PC-3 (cell line): ENCODE measurements at places on chromosomes 16 and 17. TPM values are rescaled to one million over a fixed set of nuclear protein-coding genes. Genes with fewer than 3 reads are reported as not detected.
A peak's percentile ranks its signal among the peaks of the same experiment; 100 is the strongest.

DNA sequence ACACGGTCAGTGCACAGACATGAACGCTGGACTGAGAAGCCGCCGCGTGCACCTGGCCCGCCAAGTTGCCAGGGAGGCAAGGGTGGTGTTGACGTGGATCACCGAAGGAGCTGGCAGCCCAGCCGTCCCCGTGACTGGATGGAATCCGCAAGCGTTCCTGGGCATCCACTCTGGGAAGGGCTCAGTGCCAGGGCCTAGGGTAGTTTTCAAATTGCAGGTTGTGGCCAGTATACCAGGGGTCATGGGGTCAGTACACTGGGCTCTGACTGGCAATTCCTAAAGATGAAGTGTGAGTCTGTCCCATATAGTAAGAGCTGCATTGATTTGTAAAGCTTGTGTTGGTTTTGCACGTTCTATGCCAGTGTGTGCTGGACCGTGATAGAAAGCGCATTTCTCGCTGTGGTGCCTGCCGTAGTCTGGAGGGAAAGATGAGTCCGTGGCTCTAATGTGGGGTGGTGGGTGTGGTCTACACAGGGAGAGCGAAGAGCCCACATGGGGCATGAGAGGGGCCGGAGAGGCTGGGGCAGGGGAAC, 21.1 kb upstream of the METRNL start:
- DNase-seq, result no peak
- H3K36me3 ChIP-seq, result no peaks in the 10 kb centered on the region
- no peaks in the 10 kb centered on the region for H3K27me3 ChIP-seq
- H3K4me3 ChIP-seq, result no peak overlapping the region
- H3K4me1 ChIP-seq, result peaks cover 24% of the 10 kb centered on the region

- H3K27me3 ChIP-seq, result no peaks in the 10 kb centered on the region
- no peaks in the 10 kb centered on the region for H3K36me3 ChIP-seq
- peak; percentile 6 for DNase-seq
- no peak overlapping the region for H3K27ac ChIP-seq
- H3K4me3 ChIP-seq, result peak overlapping the region; percentile 44; the same call in 1 of the 2 replicates
Measured at GRCh38 chr17:35540589-35541404, 3.3 kb upstream of the SLFN12L start.

DNA sequence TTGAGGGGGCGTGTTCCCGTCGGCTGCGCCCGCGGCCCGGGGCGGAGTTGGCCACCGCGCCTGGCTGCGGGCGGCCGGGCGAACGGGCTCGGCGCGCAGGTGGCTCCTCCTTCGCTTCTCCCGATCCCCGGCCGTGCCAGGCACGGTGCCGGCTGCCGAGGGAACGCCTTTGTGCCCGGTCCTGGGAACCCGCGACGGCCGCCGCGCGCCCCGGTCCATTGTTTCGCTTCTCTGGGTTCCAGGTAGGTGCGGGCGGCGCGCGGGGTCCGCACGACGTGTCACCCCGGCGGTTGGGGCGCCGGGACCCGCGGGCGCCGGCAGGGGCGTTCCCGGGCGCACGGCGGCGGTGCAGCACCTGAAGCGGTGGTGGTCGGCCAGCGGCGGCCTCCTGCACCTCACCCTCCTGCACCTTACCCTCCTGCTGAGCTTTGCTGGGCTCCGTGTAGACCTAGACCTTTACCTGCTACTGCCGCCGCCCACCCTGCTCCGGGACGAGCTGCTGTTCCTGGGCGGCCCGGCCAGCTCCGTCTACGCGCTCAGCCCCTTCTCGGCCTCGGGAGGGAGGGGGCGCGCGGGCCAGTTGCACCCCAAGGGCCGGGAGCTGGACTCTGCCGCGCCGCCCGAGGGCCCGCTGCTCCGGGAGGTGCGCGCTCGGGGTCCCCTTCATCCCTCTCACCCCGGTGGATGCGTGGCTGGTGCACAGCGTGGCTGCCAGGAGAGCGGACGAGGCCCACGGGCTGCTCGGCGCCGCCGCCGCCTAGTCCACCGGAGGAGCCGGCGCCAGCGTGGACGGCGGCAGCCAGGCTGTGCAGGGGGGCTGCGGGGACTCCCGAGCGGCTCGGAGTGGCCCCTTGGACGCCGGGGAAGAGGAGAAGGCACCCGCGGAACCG, 99.9 kb downstream of the EFCAB13 start:
- H3K27me3 ChIP-seq, result no peaks in the 10 kb centered on the region
- peak overlapping the region; percentile 72 for H3K4me3 ChIP-seq
- no peak overlapping the region for H3K27ac ChIP-seq
- H3K36me3 ChIP-seq, result no peaks in the 10 kb centered on the region; the same call in 1 of the 2 replicates

- H3K4me1 ChIP-seq, result 0 out of 2 replicates have a peak, but pooled peaks cover 3% of the 10 kb centered on the region
- no peak overlapping the region for H3K4me3 ChIP-seq
- H3K27me3 ChIP-seq, result 0 out of 2 replicates have a peak, but pooled peaks cover 3% of the 10 kb centered on the region
- no peak overlapping the region for H3K27ac ChIP-seq
- H3K36me3 ChIP-seq, result no peaks in the 10 kb centered on the region
- DNase-seq, result no peak
Measured at GRCh38 chr16:55388131-55388862, 64.3 kb downstream of the IRX6 start.

DNA sequence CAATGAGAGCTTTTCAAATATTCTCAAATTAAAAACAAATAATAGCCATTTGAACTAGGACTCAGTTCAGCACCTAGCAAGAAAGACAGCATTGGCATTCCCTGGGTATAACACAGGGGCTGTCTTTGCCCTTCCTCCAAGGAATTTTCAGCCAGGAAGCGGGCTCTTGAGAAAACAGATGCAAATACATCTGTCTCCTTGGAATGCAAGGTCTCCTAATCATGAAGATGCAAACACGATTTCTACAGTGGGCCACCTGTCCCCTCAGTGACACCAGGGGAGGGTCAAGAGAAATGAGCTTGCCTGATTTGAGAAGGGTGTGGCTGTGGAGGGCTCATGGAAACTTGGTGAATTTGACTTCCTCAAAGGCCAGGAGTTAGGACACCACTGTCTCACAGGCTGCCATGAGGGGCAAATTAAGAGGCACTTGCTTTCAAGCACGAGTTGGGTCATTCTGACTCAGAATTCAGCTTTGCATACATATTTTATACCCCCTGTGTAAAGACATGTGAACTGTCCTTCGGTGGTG, 24.5 kb upstream of the SUPT4H1 start:
- H3K4me3 ChIP-seq, result no peak overlapping the region
- peak overlapping the region; percentile 2; the same call in 1 of the 2 replicates for H3K27ac ChIP-seq
- no peak for DNase-seq
- H3K36me3 ChIP-seq, result no peaks in the 10 kb centered on the region
- H3K4me1 ChIP-seq, result peaks cover 21% of the 10 kb centered on the region
- H3K27me3 ChIP-seq, result no peaks in the 10 kb centered on the region

DNA sequence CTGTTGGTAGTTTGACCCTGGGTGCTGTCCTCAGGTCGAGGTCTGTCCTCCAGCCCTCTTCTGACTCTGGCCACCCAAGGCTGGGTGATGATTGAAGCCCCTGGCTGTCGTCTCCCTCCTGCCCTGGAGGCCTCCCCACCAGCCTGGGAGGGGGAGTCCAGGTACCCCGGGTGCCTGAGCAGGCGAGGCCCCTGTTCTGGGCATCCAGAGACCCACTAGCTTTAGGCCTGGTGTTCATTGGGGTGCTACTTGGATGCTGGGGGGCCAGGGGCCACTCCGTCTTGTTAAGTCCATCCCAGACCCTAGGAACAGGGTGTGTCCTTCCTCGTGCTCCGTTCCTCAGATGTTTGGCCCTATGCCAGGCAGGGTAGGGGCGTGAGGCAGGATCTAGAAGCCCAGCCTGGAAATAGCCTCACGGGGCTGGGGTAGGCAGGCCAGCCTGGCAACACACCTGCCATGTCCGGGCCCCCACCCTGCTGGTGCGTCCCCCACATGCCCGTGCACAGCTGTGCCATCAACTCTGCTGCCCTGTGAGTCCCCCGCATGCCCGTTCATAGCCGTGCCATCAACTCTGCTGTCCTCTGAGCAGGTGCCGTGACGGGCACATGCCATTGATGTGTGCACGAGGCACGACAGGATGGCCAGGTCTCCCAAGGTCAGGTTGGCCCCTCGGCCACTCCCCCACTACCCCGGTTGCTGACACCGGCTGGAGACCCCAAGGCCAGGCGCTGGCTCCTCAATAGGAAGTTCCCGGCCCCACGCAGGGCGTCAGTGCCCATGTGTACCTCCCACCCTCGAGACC, 36.9 kb downstream of the GINS2 start:
- no peak overlapping the region for H3K27ac ChIP-seq
- H3K36me3 ChIP-seq, result peaks cover 6% of the 10 kb centered on the region; the same call in 1 of the 2 replicates
- H3K4me1 ChIP-seq, result peaks cover 5% of the 10 kb centered on the region; the same call in 1 of the 2 replicates

DNA sequence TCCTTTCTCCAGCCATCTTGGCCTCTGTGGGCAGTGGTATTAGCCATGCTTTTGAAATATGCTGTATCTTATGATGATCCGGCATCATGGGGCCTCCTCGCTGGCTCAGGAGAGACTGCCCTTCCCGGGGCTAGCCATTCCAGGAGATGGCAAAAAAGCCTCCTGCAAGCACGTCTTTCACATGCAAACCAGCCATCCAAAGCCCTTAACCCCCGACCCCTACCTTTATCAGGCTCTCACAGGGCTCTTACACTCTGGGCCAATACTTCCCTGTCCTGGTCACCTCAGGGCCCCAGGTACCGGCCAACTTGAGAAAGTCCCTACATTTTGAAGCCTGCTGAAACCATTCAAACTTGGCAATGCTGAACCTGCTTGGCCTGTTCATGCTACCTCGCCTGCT, 36.4 kb downstream of the MYH13 start:
- DNase-seq, result no peak
- no peak overlapping the region for H3K4me3 ChIP-seq
- no peaks in the 10 kb centered on the region for H3K27me3 ChIP-seq
- no peak overlapping the region for H3K27ac ChIP-seq

DNA sequence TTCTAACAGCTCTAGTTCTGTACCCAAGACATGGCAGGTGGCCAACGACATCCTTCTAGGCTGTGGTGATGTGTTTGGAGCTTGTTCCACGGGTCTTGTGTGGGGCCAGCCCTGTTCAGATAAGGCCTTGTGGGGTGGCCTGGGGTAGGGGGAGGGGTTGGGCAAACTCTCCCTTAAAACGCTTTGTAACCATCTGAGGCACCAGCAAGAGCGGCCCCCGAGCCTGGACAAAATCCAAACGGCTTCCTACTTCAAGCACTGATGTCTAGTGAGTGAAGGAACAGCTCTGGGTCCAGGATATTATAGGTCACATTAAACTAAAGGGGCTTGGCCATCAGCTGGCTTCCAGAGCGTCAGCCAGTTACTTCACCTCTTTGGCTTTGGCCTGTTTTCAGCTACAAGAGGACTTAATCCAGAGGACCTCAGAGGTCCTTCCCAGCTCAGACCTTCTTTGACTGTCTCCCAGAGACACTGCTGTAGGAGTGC, 11.9 kb downstream of the SERPINF1 start:
- no peak for DNase-seq
- H3K36me3 ChIP-seq, result no peaks in the 10 kb centered on the region
- H3K27ac ChIP-seq, result no peak overlapping the region
- H3K4me1 ChIP-seq, result no peaks in the 10 kb centered on the region
- H3K4me3 ChIP-seq, result no peak overlapping the region

DNA sequence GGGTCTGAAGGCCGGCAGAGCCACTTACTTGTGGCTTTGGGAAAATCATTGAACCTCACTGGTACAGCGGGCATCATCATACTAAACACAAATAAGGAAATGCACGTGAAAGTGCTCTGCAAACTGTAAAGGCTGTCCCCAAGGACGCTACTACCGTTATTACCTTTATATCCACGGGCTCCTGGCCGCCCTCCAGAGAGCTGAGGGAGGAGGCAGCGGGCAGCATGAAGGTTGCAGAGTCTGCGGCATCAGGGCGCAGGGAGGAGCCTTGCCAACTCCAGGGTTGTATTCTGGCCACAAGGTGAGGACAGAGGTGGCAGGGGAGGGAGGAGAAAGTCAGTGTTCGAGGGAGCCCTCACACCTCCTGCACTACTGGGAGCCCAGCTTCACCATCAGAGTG, 68.3 kb upstream of the GCSH start:
- H3K36me3 ChIP-seq, result no peaks in the 10 kb centered on the region
- DNase-seq, result no peak
- no peak overlapping the region for H3K27ac ChIP-seq
- H3K4me1 ChIP-seq, result no peaks in the 10 kb centered on the region
- H3K4me3 ChIP-seq, result no peak overlapping the region

DNA sequence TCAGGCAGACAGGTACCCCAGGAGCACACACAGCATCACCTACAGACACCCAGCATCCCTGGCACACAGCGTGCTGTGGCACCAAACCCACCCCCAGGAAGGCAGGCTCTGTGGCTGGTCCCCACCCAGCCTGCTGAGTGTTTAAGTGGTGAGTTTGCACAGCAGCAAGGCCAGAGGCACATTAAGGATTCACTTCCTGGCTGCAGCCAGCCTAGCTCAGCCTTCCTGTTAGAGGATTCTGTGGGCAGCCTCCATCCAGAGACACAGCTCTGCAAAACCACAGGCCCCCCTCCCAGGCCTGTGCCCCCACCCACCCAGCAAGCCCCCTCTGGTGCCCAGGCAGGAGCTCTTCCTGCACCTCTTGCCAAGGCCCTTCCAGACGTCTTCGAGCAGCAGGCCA, 36.1 kb upstream of the PHB1 start:
- H3K4me3 ChIP-seq, result no peak overlapping the region
- no peaks in the 10 kb centered on the region for H3K36me3 ChIP-seq

GRCh38 chr16:15038689-15039088, 17.2 kb downstream of the NTAN1 start:
- H3K36me3 ChIP-seq, result peaks cover 10% of the 10 kb centered on the region
- H3K4me1 ChIP-seq, result no peaks in the 10 kb centered on the region
- H3K27me3 ChIP-seq, result no peaks in the 10 kb centered on the region
- DNase-seq, result no peak
- no peak overlapping the region for H3K4me3 ChIP-seq

DNA sequence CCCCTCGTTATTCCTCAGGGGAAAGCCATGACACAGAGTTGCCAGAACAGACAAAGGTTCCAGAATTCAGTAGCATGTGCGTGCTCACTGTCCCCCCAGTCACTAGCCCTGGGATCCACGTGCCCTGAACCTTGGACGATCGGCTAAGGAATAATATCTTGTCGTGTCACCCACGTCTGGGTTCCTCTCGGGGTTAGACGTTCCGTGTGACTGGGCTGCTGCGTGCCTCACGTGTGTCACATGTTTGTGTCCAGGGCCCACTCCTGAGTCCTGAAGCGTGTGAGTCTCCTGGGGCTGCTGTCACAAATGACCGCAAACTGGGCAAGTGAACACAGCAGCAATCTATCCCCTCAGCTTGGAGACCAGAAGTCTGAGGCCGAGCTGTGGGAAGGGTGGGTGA, 12.4 kb upstream of the ZNF469 start:
- no peaks in the 10 kb centered on the region for H3K36me3 ChIP-seq
- H3K4me1 ChIP-seq, result no peaks in the 10 kb centered on the region
- no peak overlapping the region for H3K27ac ChIP-seq
- no peaks in the 10 kb centered on the region for H3K27me3 ChIP-seq

GRCh38 chr17:17510456-17511292, 14.5 kb upstream of the RASD1 start:
- H3K4me1 ChIP-seq, result peaks cover 29% of the 10 kb centered on the region
- peak; percentile 48 for DNase-seq
- no peak overlapping the region for H3K4me3 ChIP-seq
- H3K27ac ChIP-seq, result no peak overlapping the region; the same call in 1 of the 2 replicates
- no peaks in the 10 kb centered on the region for H3K27me3 ChIP-seq
- no peaks in the 10 kb centered on the region for H3K36me3 ChIP-seq

MYH1 gene
- not detected in 2 replicates for total RNA-seq

DNA sequence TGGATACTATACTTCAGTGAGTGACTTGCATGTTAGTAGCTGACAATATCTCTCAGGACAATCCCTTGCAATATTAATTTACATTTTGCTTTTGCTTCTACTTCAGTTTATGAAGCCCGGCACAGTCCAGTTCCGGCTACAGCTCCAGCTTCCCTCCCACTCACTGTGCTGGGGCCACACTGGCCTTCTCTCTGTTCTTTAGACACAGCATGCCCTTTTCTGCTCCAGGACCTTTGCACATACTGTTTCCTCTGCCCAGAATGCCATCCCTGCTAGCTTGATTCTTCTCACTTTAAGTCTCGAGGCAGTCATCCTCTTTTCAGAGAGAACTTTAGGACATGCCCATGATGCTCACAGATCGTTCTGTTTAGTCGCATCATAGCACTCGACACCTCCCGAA, 25.5 kb upstream of the LRRC75A start:
- H3K27ac ChIP-seq, result no peak overlapping the region
- no peaks in the 10 kb centered on the region for H3K36me3 ChIP-seq
- no peak overlapping the region for H3K4me3 ChIP-seq

EFNB3 gene
- 4.9 and 7.7 TPM in 2 replicates for total RNA-seq
